Ovary (tissue), 10 donors: ENCODE measurements at places on chromosomes 3 and 15. TPM values are rescaled to one million over a fixed set of nuclear protein-coding genes. Genes with fewer than 3 reads are reported as not detected.

DNA sequence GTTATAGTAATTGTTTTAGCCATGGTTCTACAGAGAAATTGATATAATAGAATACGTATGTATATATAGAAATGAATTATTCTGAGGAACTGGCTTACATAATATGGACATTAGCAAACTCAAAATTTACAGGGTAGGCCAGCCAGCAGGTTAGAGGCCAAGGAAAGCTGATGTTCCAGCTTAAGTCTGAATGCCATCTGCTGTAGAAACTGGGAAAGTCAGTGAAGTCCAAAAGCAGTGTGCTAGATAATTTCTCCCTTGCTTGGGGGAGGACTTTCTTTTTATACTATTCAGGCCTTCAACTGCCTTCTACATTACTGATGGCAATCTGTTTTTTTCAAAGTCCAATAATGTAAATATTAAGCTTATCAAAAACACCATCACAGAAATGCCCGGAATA lies 1174.7 kb downstream of the ZPLD1 start:
- DNase-seq: no peak

DNA sequence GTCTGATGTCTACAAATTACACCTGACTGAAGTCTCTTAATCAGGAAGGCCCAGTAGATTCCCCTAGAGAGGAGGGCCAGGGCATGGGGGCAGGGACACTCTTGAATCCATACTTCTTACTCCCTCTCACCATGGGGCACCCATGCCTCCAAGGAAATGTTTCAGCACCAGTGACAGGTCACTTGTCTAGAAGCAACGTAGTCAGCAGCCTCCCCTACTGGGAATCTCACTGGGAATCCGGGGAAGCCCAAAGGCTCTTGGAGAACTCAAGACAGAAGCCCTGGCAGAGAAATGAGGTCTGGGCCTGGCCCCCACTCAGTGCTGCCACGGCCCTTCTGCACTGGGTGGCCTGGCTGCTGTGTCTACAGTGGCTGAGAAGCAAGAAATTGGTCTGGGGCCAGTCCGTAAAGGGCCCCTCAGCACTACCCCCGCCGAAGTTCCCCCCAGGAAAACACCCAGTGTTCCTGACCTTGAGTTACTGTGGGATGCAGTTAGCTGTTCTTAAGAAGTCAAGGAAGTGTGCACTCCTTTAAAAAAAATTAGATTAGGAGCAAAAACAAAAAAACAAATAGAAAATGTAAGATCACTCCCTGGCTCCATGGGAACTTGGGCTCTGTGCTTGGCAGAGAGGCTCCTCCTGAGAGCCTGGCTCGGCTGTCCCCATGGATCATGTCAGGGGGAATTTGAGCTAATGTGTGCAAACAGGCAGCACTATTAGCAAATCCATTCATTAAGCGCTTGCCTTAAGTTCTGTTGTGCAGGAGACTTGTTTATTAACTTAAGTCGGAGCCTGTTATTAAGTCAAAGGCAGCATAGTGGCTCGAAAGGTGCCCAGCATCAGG lies 5.4 kb upstream of the LINGO1 start:
- no peak for DNase-seq

GRCh38 chr15:39914977-39915376 lies 5.1 kb downstream of the GPR176 start:
- DNase-seq: no peak

DNA sequence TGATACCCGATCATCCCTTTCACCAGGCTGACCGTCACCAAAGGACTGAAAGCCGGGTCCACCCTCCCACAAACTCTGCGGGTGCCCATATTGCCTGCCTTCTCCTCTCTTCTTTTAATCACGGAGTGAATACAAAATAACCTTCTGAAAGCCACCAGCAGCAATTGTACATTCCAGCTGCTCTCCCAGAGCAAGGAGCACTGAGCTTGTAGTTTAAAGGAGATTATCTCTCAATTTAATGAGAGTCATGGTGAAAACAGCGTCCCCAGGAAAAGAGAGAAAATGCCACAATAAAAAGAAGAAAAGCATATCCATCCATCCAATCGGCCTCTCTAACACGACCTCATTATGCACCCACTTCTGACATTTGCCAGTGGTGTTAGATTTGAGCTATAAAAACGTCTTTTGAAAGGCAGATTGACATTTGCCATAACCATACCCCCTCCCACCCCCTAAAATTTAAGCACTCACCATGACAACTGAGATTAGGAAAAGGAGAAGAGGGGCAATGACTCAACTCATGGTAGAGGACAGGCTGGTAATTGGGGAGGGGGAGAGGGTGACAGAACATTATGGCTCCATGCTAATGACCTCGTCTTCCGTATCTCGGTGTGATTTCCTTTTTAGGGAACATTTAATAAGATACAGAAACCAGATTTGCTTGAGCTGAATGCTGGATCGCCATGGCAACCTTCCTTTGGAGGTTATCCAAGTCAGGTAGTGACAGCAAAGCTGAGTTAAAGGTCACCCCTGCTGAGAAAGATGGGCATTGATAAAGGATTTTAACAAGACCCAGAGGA lies 106.2 kb downstream of the ST8SIA2 start:
- no peak for DNase-seq

DNA sequence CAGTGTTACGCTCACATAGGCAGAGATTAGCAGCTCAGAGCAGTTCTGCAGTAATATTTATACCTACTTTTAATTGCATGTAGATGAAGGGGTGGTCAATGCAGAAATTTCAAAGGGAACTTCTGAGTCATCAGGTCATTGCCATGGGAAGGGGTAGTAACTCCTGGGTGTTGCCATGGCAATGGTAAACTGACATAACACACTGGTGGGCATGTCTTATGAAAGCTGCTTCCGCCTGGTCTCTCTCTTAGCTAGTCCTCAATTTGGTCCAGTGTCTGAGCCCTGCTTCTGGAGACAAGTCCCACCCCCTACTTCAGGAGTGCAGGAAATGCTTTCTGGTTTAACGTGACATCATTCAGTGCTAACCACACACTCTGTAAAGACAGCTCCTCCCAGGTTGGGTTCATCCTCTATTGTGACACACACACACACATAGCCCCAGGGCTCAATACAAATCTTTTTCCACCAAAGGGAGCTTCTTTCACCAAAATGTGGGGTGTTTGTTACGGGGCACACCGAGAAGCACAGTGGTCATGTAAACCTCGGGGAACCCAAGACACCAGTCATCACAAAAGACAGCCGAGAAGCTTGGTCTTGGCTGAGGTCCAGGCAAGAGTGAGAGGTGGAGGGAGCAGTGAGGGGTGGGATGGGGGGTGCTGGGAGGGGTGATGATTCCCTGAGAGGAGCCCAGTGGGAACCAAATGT lies 74.5 kb downstream of the TLE3 start:
- DNase-seq: no peak

DNA sequence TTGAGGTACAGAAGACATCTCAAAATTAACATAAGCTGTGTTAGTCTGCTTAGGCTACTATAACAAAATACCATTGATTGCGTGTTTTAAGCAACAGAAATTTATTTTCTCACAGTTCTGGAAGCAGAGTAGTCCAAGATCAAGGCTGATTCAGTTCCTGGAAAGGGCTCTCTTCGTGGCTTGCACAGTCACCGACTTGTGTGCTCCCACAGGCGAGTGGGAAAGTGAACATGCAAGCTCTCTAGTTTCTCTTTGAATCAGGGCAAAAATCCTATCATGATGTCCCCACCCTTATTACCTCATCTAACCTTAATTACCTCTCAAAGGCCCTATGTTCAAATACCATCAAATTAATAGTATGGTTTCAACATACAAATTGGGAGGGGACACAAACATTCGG lies 505.9 kb downstream of the ZIC1 start:
- no peak for DNase-seq

GRCh38 chr3:16109929-16110328 lies 64.6 kb upstream of the GALNT15 start:
- no peak for DNase-seq

DNA sequence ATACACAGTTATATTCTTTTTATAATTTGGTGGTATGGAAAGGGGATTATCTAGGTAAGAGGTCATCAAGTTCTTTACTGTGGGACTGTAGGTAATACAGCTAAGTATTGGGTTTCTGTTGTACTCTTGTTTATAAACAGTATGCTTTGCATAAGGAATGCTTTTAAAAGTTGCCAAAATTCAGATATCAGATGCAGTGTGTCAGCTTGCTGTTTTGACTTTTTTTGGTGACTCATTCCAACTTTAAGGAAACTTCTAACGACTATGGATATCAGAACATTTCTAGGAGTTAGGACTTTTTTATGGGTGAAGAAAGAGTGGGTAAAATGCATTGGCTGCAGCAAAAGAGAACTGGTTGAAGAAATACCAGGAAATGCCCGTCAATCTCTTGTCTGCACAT lies 2.8 kb downstream of the SCAANT1 start:
- DNase-seq: no peak

DNA sequence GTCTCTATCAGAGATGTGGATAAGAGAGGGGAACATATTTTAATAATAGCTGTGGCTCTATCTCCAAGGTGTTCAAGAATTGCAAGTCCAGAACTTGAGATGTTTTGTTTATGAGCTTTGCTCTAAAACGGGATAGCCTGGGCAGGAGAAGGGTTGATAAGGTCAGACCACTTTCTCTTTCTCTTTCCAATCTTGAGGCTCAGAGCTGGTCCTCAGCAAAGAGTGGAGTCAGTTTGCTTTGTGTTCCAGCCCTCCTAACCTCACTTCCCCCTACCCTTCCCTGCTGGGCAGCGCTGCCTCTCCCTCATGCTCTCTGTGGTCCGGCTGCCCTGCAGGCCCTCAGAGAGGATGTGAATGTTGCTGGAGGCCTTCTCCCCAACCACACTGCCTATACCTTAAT lies 13.8 kb downstream of the KLHL6 start:
- DNase-seq: no peak

GRCh38 chr3:17638356-17638755 lies 104.1 kb downstream of the TBC1D5 start:
- DNase-seq: no peak

DNA sequence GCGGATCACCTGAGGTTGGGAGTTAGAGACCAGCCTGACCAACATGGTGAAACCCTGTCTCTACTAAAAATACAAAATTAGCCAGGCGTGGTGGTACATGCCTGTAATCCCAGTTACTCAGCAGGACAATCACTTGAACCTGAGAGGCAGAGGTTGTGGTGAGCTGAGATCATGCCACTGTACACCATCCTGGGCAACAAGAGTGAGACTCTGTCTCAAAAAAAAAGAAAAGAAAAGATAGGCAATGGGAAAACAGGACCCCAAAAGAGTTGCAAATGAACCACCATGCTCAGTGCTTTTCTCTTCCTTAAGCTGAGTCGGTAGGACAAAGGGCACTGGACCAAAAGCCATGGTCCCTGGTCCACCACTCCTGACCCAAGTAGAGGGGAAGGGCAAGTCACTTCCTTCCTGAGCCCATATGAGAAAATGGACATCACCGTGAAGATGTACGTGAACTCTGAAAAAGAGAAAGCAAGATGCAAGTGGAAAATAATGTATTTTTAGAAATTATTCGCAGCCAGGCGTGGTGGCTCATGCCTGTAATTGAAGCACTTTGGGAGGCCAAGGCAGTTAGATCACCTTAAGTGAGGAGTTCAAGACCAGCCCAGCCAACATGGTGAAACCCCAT lies 2.6 kb downstream of the ITGB5 start:
- no peak for DNase-seq

- DNase-seq: no peak
Measured at GRCh38 chr15:31023841-31024240, 32.4 kb upstream of the MTMR10 start.

DNA sequence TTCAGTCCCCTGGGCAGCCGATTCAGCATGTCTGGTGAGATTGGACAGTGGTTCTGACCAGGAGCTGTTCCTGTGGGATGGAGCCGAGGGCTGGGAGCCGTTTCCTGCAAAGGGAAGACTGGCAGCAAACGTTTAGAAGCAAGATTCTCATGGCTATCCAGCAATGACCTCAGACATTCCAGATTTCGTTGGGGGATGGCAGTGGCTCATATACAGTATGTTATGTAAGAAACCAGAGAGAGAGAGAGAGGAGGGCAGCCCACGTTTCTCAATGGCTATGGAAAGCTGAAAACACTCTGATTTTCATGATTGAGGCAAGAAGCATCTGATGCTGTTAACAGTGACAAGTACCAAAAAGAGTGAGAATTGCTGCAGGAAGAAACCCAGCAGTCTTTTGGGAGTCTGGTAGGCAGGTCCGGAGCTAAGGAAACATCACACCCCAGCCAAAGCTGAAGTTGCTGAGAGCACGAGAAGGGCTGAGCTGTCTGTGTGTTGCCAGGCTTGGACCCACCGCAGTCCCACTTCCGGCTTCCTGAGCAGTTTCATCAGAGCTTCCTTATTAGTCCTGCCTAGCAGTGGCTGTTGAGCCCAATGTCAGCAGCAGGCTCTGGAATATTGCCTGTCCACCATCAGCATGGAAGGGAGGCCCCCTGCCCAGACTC lies 25.6 kb upstream of the VPS8 start:
- peak; percentile 42 for DNase-seq

DNA sequence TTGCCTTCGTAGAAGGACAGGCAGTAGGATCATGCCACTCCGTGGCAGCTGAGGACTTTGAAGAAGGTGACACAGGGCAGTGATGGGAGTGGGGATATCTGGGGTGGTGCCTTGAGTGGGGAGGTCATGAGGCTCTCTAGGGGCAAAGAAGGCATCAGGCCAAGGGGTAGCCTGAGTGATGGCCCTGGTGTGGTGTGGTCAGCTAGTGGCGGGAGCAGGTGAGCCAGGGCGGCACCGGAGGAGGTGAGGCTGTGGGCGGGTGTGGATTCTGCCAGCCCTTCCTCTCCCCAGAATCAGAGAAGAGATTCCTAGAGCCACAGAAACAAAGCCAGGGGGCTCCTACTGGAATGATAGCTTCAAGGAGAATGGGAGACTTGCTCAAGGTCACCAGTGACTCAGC lies 18.4 kb downstream of the WNT7A start:
- DNase-seq: no peak

GRCh38 chr3:10373686-10374261 lies 52.9 kb upstream of the SEC13 start:
- DNase-seq: no peak

DNA sequence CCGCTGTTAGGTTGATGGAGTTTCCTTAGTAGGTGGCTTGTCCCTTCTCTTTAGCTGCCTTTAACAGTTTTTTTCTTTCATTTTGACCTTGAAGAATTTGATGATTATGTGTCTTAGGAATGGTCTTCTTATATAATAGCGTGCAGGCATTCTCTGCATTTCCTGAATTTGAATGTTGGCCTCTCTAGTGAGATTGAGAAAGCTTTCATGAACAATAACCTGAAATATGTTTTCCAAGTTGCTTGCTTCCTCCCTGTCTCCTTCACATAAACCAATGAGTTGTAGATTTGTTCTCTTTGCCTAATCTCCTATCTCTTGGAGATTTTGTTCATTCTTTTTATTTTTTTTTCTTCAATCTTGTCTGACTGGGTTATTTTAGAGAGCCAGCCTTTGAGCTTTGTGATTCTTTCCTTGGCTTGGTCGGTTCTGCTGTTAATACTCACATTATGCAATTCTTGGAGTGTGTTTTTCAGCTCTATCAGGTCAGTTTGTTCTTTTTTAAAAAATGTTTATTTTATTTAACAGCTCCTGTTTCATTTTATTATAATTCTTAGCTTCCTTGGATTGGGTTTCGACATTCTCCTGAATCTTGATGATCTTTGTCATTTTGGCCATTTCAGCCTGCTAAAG lies 627.9 kb downstream of the SI start:
- DNase-seq: no peak

The GOLGA6L7 gene
- not detected for polyA plus RNA-seq

The STAC gene
- 1.6 TPM for polyA plus RNA-seq

The IGSF11 gene
- polyA plus RNA-seq: 8.9 TPM

The BFSP2 gene
- not detected for polyA plus RNA-seq

The PRSS50 gene
- polyA plus RNA-seq: 0.23 TPM

The TNNC1 gene
- polyA plus RNA-seq: 1.8 TPM

The ALAS1 gene
- 16.1 TPM for polyA plus RNA-seq

The GHRL gene
- 0.34 TPM for polyA plus RNA-seq
